BJ (cell line): ENCODE measurements at places on chromosomes 16 and 17.

DNA sequence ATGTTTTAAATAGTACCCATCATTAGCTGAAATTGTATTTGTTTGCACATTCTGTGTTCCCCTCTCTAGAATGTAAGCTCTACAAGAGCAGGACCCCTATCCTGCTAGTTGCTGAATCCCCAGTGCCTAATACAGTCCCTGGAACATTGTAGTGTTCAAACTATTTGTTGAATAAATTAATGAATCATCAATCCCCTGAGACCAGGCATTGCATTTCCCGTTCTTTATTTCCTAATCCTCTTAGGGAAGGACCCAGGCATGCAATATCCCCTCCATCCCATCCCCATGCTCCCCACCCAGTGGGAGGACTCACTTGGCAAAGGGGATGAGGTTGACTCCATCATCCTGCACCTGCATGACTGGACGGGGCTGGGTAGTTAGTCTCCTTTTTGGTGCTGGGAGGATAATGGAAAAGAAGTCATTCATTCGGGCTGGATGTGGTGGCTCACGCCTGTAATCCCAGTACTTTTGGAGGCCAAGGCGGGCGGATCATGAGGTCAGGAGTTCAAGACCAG lies 3.2 kb downstream of the INCA1 start:
- DNase-seq = no peak

DNA sequence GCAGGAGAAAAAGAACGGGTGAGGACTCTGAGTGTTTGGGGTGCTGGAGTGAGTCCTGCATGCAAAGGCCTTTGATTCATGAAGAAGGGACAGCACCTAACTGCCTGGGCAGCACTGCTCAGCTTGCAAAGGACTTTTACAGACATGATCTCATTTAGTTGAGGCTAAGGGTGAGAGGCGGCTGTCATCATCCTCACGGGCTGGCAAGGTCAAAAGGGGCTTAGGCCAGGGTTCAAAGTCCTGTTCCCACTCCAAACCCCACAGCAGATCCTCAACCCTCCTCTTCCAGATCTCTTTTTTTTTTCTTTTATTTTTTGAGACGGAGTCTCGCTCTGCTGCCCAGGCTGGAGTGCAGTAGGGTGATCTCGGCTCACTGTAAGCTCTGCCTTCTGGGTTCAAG lies 4.8 kb downstream of the RHBDF2 start:
- no peak for DNase-seq

DNA sequence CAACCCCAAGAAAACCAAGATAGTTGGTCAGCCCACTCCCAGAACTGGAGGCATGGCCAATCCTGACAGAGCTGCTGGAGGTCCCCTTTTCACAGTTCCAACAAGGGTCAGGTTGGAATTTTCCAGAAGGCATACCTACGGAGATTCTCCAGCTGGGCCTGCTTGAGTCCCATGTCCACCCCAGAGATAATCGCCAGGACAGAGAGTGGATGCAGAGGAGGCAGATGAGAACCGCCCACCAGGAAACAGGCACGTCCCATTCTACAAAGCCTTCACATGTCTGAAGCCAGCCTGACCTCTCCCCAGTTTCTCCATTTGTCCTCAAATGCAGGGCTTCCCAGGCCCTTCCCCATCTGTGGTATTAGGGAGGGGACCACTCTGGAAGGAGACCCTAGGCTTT lies 47.4 kb upstream of the SMURF2 start:
- no peak for DNase-seq

- no peak for DNase-seq
Observed at GRCh38 chr16:280552-280951, at the start of gene ARHGDIG. Gene ARHGDIG, plus strand, starts transcription at chr16:280591. Its CDS starts 90 bp downstream, at chr16:280681.

DNA sequence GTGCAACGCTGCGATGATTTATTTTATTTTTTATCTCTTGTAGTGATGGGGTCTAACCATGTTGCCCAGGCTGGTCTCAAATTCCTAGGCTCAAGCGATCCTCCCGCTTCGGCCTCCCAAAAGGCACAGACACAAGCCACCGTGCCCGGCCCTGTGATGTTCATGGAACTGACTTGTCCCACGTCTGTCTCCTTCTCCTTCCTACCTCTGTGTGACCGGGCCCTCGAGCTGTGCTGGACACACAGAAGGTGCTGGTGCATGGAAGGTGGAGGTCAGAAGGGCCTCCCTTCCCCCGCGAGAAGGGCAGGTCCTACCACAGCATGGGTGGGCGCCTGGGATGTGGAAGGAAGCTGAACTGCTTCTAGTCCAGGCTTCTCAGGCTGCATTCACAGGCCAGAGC lies 88.0 kb downstream of the SEC14L1 start:
- DNase-seq = no peak

GRCh38 chr16:27401768-27402568 lies at the start of gene IL21R:
Gene IL21R, plus strand, starts transcription at chr16:27402174. Its CDS starts 27,898 bp downstream, at chr16:27430072.
- peak; percentile 26 for DNase-seq

DNA sequence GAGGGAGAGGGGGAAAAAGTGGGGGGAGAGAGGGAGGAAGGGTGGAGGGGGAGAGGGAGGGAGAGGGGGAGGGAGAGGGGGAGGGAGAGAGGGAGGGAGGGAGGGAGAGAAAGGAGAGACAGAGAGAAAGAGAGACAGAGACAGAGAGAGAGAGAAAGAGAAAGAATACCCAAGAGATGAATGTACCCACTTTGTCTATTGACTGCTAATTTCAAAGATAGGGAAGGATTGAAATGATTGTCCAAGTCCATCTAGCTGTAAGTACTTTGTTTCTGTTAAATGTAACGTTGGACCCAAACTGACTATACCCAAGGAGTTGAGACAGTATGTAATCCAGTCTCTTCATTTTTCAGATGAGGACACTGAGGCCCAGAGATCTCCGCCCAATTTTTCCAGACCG lies 374.9 kb downstream of the GRIN2A start:
- no peak for DNase-seq

DNA sequence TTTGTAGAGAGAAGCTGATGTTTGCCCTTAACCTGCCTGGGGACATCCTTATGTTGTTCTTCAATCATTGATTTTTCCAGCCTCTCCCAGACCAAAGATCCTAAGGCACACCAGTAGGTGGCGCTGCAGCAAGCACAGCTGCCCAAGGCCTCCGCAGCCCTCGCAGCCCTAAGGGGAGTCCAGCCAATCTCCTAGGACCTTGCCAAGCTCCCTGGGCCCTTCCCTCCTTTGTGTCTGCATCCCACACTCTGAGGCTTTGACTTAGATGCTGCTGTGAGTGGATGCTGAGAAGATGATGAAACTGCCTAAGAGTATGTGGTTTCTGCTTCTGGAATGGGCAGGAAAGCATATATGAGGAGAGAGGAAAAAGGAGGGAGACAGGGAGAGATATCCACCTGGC lies 47.1 kb downstream of the SPACA3 start:
- no peak for DNase-seq

- no peak for DNase-seq
Observed at GRCh38 chr17:32483451-32484019, 3.3 kb upstream of the CDK5R1 start.

- no peak for DNase-seq
Observed at GRCh38 chr17:82110298-82110697, 12.3 kb upstream of the FASN start.

GRCh38 chr16:629185-629832 lies 1.5 kb upstream of the WFIKKN1 start:
- no peak for DNase-seq
